Stimulated activated naive CD8-positive, alpha-beta T cell treated with anti-CD3 and anti-CD28 coated beads, Interleukin-15, amount 100 ng/mL, for 72 hours (primary cell): ENCODE measurements at places on chromosomes 5 and 9.

DNA sequence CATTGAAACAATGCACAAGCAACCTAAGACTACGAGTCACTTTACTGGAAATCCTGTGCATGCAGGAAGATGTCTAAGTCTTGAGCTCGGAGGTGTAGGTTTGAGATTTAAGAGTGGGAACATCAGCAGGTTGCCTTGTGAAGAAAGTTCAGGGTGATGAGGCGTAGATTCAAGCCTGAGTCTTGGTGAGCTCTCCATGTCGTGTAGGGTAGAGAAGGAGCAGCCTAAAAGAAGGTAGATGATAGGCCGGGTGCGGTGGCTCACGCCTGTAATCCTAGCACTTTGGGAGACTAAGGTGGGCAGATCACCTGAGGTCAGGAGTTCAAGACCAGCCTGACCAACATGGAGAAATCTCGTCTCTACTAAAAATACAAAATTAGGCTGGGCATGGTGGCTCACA is 30.2 kb upstream of the ANKRD18A start:
- DNase-seq = no peak

DNA sequence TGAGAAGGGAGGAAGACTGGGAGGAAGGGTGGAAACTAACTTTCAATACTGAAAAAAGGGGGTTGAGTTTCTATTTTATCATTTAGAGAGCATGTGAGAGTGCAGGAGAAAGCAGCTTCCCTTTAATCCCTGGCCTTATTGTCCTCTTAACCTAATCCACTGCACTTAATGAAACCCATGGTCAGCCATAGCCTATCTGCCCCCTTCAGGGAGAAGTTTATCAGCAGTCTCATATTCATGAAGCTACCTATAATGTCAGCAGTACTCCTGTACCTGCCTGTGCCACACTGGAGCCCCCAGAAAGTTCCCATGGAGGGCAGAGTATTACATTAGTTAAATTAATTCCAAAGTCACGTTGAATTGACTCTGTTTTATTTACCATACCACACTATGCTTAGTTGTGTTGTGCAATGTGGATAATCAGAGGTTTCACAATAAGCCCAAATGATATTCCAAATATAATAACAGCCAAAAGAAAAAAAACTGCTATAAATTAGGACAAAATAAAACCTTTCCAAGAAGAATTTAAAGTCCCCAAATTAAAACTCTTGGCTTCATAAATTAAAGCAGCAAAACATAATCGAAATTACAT is 62.9 kb downstream of the MUSK start:
- no peak for DNase-seq

GRCh38 chr9:84303061-84303460 is 37.5 kb downstream of the SLC28A3 start:
- no peak for DNase-seq

DNA sequence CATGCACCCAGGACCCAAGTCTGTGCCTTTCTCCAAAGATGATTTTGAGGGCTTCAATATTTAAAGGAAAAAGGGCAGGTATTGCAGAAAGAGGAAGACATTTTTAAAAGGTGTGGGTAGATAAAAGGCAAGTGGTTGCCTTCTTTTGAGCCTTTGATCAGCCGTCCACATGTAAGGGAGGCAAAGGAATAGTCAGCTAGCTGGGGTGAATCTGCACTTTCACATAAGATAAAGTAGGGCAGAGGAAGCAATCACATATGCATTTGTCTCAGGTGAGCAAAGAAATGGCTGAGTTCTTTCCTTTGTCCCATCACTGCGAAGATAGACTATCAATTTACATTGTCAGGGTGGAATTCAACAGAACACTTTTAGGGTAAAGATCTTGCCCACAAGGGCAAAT is 19.9 kb downstream of the MGAT1 start:
- no peak for DNase-seq

- DNase-seq = no peak
These were observed 152.9 kb downstream of the CDC42SE2 start for GRCh38 chr5:131416729-131417128.

DNA sequence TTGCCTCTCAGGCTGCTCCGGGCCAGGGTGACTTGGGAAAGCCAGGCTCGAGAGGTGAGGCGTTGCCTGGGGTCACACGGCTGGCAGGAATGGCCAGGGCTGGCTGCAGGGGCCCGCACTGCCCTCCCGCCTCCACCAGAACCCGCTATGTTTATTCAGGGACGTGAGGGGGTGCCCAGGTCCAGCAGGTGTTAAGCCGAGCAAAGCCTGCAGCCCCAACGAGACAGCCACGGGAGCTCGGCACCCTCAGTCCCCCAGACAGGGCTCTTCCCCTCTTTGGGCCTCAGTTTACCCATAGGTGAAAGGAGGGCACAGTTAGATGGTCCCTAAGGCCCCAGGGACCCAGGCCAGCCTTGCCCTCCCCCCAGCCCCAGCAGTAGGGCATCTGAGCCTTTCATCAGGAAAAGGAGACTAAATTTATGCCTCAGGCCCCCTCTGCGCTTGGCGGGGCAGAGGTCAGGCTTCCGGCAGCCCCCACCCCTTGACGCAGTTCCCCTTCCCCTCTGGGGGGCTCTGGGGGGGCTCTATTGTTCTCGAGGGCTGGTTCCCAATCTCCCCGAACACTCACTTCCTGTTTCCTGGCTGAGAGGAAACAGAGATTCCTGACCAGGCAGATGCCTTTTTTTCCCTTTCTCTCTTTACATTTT is 7.1 kb upstream of the EGFL7 start:
- no peak for DNase-seq

DNA sequence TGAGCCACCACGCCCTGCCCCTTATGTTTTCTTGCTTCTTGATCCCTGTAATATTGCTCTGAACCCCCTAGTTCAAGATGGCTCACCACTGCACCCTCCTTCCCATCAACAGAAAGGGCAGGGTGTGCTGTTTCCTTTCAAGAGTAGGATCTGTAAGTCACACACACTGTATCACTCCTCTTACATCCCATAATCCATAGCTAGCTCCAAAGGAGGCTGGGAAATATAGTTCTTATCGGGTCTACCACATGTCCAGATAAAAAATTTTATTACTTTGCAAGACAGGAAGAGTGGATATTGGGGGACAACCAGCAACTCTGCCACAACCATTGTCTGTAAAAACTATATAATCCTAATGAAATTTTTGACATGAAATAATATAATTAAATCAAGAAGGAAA is 79.6 kb downstream of the C9orf50 start:
- DNase-seq = no peak

DNA sequence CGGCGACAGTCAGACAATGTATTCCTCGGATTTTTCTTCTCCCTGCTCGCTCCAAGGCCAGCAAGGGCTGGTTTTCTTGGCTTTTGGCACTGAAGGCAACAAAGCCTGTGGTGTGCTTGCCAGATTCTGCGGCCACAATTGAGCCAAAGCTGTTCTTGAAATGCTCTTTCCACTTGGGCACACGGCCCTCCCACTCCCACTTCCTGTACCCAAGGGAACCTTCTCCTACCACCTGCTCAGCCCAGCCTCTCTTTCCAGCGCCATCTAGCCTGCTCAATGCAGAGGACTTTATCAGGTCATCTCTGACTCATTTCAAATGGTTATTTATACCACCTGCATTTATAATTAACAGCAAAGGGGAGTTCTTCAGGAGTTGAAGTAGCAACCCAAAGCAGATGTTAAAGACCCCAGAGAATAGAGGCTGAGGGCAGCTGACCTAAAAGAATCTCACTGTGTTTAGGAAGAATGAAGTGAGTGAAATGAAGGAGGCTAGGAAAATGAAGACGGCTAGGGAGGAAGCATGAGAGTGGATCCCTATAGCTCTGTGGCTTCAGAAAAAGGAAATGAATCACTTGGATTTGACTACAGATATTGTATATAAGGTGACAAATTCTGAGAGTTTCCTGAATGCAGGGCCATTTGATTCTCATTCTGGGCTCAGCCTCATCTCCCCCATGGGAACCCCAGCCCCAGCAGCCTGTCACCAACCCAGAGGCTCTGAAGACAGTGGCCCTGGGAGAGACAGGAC is 439.0 kb downstream of the ENC1 start:
- no peak for DNase-seq

DNA sequence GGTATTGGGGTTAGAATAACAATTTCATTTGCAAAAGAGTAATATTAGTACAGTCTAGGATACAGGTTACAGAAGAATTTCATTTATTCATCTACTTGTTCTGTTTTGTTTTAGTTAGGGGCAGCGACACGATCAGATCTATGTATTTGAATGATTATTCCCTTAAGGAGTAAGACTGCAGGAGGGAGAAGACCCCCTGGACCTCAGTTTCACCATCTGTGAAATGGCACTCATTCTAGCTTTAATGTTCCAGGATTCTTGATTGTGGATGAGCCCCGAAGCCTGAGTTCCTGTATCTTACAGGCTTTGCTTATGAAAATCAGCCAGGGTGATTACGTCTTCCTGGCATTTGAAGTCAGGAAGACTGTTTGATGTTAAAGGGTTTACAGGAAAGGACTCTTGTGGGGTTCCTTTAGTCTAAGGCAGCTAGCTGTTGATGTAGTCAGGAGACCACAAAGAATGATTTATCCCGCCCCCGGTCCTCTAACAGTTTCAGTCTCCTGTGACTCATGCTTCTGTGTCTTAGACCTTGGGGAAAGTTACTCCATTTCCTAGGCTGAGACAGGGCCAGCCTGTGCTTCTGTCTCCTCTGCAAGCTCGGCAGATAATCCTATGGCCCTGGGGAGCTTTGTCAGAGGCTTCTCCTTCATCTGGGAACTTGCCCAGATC is 11.5 kb downstream of the SMIM3 start:
- DNase-seq = peak; percentile 68

- DNase-seq = no peak
These were observed 10.6 kb upstream of the SLC6A19 start for GRCh38 chr5:1190837-1191239.

DNA sequence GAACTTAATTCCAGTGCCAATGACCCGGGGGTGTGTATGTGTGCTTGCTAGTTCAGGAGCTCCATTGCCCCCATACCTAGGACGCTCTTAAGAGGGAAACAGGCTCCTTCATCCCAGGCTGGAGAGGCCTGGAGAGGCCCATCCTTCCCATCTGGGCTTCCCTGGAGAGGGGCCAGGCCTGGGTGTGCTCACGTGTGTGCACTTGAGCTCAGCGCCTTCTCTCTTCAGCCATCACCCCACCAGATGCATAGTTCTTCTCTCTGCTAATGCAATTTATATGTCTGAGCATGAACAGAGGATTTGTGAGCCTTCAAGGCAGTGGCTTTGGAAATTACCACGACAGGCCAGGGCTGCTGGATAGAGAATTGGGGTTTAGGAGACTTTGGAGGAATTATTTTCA is 48.6 kb upstream of the SHB start:
- no peak for DNase-seq

DNA sequence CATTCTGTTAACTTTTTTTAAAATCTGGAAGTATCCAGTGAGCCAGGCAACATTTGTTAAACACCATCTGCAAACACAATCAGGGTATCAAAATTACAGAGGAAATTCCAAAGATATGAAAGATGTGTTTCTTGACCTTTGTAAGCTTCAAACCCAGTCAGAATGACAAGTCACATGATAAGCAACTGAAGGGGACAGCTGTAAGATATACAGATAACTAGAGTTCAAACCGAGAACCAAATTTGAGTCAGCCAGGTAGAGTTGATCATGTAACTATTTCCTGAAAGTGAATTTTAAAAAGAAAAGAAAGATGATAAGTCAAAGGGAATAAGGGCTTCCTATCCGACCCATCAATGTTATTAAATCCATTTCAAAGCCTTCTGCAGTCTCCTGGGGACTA is 196.2 kb downstream of the DEPDC1B start:
- no peak for DNase-seq

DNA sequence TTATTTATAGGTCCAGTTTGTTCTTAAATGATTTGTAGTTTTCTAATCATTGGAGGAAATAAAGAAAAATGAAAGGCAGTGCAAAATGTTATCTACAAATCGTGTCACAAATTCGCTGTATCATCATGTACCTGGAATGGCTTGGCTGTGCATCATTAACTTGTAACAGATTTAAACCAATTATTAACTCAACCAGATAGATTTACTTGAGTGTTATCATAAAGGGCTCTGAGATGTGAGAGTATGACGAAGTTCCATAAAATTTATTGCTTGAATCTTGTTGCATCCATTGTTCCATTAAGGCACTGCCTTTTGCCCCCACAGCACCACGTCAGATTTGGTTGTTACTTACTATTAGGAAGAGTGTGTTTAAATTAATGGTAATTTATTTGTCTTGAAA is 23.5 kb downstream of the PCSK5 start:
- DNase-seq = no peak

DNA sequence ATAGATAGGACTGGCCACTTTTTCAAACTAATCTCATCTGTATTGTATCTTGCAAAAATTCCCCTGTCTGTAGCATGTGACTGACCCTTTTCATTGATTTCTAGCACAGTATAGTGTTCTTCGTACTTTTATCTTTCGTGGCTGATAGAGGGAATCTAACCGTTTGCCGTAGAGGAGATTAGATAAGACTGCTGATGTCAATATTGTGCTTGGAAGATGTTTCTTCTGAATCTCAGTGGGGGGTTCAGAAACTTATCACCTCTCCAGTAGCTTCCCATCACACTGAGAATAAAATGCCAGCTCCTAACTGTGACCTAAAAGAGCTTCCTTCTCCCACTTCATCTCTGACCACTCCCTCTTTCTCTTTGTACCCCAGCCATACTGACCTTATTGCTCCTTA is 25.4 kb upstream of the ALDOB start:
- DNase-seq = no peak

- no peak for DNase-seq
These were observed 45.6 kb upstream of the IL17B start for GRCh38 chr5:149424371-149425315.

- DNase-seq = peak; percentile 16
These were observed 909 bp downstream of the AFF4 start for GRCh38 chr5:132962429-132963021.

- DNase-seq = no peak
These were observed 399.6 kb upstream of the TUSC1 start for GRCh38 chr9:26077860-26078259.

DNA sequence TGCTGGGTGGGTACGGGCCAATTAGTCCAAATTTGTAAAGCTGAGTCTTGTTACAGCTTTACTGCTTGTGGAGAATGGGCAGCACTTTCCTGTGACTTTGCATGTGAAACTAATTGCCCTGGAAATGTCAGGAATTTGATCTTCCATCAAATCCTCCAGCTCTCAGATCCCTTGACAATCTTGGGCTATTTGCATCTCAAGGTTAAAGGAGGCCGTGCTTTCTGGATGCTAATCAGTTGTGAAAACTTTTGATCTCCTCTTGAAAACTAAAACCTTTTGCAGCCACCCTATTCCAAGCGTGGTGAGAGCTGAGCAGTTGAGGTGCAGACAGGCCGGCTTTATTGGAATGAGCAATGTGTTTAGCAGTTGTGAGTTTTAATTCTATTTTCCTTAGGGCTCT is 68.0 kb upstream of the CLINT1 start:
- DNase-seq = no peak

GRCh38 chr5:53884844-53885243 is 324.4 kb downstream of the NDUFS4 start:
- DNase-seq = no peak
